ENCODE measurements at places on chromosomes 13 and 19.

GRCh38 chr13:78030341-78030896 lies 111.8 kb upstream of the EDNRB start:
- DNase-seq: no peak

DNA sequence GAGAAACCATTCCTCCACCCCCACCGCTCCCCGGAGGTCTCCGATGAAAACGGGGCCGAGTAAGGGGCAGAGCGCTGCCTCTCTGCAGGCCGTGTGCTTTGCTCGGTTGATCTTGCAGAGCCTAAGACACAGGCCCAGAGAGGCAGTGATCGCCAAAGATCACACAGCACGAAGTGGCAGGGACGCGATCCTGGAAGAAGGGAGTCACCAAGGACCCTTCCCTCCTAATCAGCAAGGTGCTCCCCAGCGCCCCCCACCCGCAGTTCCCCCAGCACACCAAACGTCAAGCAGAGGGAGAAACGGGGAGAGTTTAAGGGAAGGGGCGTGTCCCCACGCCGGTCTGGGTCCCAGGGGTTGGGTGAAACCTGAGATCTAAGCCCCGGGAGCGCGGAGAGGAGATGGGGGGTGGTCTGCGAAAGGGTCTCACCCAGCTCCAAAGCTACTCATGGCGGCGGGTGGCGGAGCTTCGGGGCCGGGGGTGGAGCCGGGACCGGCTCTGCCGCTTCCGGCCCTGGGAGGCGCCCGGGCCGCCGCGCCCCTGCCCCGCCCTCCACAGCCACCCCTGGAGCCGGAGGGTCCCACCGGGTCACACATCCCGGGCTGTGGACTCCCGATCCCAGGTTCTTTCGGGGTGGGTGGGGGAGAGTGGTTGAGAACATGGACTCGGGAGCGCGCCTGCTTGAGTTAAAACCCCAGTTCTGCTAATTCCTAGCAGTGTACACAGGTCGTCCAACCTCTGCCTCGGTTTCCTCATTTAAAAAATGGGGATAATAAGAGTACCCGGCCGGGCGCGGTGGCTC lies at the start of gene EML2:
TSS of gene EML2 (minus strand) at position 468 of the 800 bp plus-strand sequence. CDS start at position 447, 21 bp downstream.
- DNase-seq: peak; percentile 69

GRCh38 chr19:1657746-1658145 lies 5.3 kb upstream of the TCF3 start:
- no peak for DNase-seq

DNA sequence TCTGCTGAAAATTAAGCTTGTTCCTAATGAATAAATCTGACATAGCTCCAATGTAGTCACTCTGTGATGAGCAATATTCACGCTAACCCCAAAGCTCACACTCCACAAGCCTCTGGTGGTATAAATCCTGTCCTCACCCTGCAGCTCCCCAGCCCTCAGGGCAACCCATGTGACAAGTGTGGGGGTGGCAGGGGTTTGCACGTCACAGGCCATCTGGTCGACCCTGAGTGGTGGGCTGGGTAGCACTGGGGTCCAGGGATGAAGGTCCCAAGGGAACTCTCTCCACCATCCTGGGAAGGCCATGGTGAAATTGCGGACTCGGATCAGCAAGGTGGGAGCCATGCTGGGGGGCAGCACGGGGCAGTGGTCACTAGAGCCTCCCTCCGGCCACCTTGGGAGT lies 100.0 kb upstream of the SOX1 start:
- DNase-seq: no peak

DNA sequence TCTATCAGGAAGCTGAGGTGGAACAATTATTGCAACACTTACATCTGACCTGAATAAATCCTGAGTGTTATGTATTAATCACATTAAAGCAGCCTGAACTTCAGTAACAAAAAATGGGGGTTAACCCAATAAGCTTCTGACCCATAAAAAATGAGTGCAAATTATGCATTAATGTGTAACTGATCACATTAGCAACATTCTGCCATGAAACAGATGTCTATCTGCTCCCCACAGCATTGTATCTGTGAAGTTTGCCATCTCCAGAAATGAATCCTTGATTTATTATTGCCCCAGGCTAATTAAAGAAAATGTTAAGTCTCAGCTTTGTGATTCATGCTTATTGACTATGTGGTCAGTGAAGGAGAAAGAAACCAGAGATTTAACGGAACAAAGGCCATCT lies 304.9 kb downstream of the PCDH20 start:
- DNase-seq: no peak

- DNase-seq: peak; percentile 48
Measured at GRCh38 chr19:2962018-2962670, 15.2 kb upstream of the TLE6 start.

- no peak for DNase-seq
Measured at GRCh38 chr19:1658150-1659083, 6.0 kb upstream of the TCF3 start.

DNA sequence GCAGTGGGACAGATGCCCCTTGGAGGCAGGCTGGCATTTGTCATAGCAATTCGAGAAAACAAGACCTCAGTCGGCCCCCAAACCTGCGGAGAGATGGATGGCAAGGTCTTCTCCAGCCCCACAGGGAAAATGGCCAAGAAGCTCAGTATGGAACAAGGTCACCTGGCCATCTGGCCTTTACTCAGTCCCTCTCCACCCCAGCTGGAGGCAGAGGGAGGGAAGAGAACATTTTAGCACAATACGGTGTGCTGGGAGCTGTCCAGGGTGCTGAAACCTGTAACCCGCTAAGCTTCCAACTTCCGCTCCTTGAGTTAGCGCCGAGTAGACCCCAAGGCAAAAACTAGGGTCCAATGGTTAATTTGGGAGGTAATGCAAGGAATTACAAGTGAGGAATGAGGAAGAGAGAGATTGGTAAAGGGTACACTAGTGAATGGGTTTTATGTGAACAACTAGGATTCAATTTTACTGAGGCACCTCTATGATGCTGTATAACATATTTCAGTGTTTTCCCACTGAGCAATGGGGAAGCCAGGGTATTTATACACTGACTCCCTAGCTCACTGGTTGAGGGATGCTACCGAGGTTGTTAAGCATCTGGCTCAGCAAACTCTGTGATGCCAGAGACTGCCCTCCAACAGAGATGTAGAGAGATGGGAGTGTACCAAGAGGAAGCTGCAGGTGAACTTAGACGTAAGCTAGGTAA lies 64.3 kb downstream of the CACNA1A start:
- peak; percentile 21 for DNase-seq

DNA sequence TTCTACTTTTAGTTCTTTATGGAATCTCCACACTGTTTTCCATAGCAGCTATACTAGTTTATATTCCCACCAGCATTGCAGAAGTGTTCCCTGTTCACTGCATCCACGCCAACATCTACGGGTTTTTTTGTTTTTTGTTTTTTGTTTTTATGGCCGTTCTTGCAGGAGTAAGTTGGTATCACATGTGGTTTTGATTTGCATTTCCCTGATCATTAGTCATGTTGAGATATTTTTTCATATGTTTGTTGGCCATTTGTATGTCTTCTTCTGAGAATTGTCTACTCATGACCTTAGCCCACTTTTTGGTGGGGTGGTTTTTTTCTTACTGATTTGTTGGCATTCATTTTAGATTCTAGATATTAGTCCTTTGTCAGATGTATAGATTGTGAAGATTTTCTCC lies 89.7 kb downstream of the FRY start:
- no peak for DNase-seq

GRCh38 chr13:100305398-100305797 lies 216.5 kb downstream of the PCCA start:
- no peak for DNase-seq

DNA sequence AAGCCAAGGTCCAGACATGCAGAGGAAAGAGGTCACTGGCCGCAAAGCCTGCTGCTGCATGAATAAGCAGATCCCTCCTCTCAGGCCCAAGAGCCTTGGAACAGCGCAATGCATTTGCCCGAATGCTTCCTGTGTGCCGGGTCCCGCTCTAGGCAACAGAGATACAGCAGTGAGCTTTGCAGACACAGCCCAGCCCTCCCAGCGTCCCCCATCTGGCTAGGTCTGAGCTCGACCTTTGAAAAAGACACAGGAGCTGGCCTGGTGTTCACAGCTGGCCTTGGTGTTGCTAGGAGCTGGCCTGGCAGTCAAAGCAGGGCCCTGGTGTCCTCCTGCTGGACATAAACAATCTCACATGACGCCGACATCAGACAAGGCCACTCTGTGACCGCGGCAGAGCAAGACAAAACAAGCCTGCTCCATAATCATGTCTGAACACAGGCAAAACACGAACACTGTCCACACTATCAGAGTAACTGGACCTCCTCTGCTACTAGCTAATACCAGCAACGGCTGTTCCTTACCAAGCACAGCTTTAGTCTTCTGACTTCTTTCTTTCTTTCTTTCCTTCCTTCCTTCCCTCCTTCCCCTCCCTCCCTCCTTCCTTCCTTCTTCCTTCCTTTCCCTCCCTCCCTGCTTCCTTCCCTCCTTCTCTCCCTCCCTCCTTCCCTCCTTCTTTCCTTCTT lies 5.7 kb upstream of the PEX11G start:
- DNase-seq: peak; percentile 65

GRCh38 chr19:7492142-7492541 lies 3.3 kb upstream of the PEX11G start:
- no peak for DNase-seq

GRCh38 chr19:32202244-32202643 lies 143.2 kb upstream of the ZNF507 start:
- no peak for DNase-seq

GRCh38 chr13:106337096-106337850 lies 198.2 kb downstream of the EFNB2 start:
- DNase-seq: no peak

GRCh38 chr13:38905081-38905480 lies 85.5 kb downstream of the STOML3 start:
- no peak for DNase-seq

- DNase-seq: peak; percentile 67
Measured at GRCh38 chr13:107866941-107867623, 348.3 kb downstream of the LIG4 start.

GRCh38 chr13:70964874-70965273 lies 856.6 kb upstream of the KLHL1 start:
- no peak for DNase-seq

DNA sequence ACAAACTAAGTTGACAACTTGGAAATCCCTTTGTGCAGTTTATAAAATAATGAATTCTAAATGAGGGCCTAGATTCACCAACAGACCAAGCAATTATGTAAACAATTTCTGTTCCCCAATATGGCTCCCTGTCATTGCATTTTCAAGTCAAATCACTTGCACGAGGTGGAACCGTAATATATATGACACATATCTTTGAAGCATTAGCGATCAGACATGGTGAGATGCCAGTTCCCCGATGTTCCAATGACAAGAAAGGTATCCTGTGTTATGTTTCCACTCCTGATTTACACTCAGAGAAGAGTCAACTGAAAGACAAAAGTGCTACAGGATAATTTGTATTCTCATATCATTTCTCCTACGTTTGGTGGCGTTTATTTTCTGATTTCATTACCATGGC lies 108.5 kb upstream of the TDRD3 start:
- no peak for DNase-seq

DNA sequence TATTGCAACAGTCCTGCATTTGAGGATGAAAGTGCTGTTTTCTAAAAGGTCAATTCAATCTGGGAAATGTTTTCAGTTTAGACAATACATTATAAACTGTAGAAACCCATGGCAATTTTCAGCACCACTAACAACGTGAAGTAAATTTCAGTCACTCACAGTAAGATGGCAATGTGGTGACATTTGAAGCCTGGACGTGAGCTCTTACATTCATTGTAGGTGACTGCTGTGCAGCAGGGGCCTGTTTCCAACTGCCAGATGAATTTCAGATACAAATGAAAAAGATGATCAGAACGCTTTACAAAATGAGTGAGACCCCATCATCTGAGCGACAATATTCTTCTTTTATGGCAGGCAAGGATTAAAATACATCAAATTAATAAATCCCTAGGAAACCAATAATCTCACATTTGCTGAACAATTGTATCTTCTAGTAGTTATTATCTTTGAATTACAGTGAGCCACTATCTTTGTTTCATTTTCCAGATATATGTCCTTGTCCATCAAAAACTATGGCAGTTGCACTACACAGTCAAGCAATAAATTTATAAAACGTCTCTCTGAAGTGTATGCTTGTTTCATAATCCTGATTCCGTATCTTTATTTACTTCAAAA lies 1816.8 kb downstream of the OLFM4 start:
- no peak for DNase-seq

GRCh38 chr13:75357576-75358289 lies 124.2 kb downstream of the TBC1D4 start:
- peak; percentile 46 for DNase-seq

DNA sequence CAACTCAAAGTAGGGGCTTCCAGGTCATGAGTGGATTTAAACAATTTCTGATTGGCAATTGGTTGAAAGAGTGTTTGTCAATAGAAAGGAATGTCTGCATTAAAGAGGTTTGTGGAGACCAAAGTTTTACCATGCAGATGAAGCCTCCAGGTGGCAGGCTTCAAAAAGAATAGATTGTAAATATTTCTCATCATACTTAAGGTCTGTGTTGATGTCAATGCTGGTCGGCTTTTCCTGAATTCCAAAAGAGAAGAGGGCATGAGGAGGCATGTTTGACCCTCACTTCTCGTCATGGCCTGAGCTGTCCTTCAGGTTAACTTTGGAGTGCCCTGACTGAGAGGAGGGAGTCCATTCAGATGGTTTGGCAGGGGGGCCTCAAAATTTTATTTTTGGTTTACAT lies 125.4 kb upstream of the RFC3 start:
- no peak for DNase-seq

DNA sequence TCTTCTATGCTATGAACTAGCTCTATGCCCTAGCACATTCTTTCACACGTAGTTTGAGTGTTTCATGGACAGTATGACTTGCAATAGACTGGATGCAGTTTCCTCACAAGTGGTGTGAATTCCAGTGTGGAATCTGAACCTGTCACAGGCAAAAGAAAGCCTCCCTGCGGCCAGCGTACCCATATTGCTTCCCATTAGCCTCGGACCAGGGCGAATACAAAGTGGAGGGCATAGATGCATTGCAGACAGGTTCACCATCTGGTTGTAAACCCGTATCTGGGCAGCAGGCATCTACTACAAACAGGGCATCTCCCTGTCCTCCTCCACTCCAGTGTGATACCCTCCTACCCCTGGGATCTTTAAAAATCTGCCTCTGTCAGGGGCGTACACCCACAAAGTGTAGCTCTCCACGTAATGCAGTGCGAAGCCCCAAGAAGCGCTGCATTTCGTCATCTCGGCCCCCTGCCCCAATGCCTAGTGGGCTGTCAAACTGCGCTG lies 1.4 kb upstream of the CIC start:
- no peak for DNase-seq

DNA sequence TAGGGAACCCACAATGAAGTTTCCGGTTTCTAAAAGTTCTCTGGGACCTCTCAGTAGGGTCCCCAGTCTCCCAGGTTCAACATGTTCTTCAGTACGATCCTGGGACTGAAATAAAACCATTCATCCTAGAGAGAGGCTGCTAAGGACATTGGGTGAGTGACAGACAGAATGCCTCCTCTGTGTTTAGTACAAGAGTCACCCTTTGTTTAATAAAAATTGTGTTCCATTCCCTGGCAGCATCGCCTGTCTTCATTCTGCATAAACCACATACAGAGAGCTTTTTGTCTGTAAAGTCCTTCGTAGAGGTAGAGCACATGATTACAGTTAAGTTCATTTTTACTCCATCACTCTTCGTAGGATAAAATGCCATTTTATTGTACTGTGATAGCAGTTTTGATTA lies 95.3 kb upstream of the GPR12 start:
- no peak for DNase-seq

GRCh38 chr19:48413879-48414587 lies 20.6 kb downstream of the GRIN2D start:
- DNase-seq: no peak
